ENCODE measurements at places on chromosomes 13 and 19.
A peak's percentile ranks its signal among the peaks of the same experiment; 100 is the strongest.

GRCh38 chr13:70960841-70961443 is 852.7 kb upstream of the KLHL1 start:
- DNase-seq = no peak

DNA sequence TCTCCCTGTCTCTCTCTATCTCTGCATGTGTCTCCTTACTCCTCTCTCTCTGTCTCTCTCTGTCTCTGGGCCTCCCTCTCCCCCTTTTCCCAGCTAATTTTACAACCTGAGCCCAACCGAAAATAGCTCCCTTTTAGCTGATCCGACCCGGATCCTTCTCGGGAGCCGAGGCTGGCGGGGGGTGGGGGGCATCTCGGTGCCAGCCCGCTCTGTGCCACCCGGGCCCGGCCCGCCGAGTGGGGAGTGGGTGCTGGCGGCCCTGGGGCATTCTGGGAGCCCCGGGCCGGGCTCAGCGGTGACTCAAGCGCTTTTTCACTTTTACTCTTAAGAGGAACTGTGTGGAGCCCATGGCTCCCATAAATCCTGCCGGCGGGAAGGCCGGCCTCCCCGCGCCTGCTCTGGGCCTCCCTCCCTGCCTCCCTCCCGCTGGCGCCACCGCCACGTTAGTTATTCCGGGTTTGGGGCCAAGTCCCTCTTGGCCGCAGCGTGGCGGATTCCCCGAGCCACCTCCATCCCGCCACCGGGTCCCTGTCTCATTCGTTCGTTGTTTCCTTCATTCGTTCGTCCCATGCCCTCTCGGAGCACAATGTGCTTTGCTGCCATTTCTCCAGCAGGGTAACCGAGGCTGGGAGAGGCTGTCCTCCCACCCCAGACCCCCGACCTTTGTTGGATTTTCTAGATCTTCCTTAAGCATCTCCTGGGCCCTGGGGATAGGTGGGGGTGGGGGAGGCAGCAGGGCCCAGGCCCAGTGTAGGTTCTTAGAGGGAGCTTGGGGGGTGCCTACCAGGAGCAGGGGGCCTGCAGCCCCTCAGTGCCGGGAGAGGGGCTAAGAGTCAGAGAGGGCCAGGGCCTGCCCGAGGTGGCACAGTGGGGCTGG is 3.2 kb downstream of the NFIC start:
- DNase-seq = no peak

GRCh38 chr13:30974350-30974749 is 41.9 kb downstream of the TEX26 start:
- no peak for DNase-seq

GRCh38 chr19:33767898-33768413 is 28.7 kb upstream of the KCTD15 start:
- no peak for DNase-seq

GRCh38 chr13:110248449-110249143 is 58.4 kb downstream of the COL4A1 start:
- DNase-seq = no peak

DNA sequence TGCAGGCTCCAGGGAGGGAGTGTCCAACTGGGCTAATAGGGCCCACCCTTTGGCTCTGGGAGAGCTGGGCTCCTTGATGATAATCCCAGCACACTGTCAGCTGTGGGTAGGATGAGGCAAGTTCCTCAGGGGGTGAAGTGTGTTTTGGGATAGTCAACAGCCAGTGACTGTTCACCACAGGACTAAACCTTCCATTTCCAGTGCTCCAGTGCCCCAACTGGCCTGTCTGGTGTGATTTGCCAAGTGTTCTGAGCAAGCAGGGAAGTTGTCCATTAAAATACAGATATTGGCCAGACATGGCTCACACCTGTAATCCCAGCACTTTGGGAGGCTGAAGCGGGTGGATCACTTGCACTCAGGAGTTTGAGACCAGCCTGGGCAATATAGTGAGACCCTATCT is 150.9 kb downstream of the TM9SF2 start:
- no peak for DNase-seq

DNA sequence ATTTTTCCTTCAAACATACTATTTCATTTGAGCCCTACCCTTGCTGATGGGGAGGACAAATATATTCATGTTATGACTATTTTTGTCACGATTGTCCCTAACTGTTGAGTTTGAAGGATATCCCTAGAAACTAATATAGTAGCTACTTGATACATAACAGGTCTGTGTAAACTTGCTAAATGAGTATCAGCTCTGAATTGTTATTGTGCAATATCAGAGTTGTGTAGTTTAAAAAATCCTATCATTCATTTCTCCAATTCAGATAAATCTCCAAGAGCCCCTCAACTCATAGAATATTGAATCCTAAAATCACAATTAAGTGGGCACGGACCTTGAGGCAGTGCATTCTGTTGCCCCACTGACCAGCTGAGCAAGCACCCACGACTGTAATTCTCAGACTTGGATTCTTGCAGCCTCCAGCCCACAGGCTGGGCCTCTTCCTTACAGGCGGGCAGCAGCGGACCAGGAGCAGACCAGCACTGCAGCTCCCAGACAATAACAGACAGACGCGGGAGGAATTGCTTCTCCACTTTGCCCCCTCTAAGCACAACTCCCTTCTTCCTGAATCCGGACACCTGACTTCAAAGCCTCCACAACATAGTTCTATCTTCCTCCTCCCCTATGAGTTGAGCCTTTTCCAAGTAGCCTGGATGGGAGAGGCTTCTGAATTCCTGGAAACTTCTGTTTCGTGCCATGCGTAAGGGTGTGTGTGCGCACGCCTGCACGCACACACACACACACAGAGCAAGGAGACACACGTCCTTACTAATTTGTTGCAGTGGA is 337.6 kb upstream of the ARGLU1 start:
- DNase-seq = no peak

- DNase-seq = no peak
Observed at GRCh38 chr13:35552172-35552844, 75.8 kb upstream of the MAB21L1 start.

GRCh38 chr19:30686176-30686820 is 314.1 kb downstream of the ZNF536 start:
- DNase-seq = no peak

- DNase-seq = peak; percentile 17
Observed at GRCh38 chr13:52878831-52879230, 30.4 kb upstream of the PCDH8 start.

GRCh38 chr19:6279620-6279930 is 200 bp downstream of the MLLT1 start:
- DNase-seq = no peak

DNA sequence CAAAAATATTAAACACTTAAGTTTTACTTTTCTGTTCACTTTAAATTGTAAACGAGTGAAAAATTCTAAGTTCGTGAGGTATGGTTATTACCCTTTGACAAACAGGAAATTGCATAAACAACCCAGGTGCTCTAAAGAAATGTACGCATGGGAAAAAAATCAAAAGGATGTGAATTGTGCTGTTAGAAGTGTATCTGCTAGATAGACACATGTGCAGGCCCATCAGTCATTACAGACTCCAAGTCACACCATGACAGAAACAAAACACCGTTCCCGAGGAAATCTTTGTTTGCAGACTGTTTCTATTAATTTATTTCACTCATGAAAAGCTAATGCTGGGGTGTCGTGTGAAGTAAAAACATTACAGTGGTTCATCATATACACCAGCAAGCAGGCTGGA is 17.0 kb upstream of the DOCK9 start:
- DNase-seq = no peak

DNA sequence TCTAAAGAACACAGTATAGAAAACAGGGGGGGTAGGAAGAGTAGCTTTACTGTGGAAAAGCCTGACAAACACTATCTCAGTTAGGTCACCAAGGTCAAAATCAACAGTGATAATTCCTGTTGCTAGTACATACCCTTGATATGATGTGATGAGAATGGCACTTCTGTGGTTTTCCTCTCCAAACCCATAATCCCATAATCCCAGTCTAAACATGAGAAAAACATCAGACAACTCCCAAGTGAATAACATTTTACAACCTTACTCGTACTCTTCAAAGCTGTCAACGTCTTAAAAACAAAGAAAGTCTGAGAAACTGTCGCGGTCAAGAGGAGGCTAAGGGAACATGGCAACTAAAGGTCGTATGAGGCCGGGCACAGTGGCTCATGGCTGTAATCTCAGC is 137.6 kb downstream of the FOXO1 start:
- no peak for DNase-seq

GRCh38 chr13:112576191-112576590 is 11.8 kb downstream of the TUBGCP3 start:
- DNase-seq = no peak

DNA sequence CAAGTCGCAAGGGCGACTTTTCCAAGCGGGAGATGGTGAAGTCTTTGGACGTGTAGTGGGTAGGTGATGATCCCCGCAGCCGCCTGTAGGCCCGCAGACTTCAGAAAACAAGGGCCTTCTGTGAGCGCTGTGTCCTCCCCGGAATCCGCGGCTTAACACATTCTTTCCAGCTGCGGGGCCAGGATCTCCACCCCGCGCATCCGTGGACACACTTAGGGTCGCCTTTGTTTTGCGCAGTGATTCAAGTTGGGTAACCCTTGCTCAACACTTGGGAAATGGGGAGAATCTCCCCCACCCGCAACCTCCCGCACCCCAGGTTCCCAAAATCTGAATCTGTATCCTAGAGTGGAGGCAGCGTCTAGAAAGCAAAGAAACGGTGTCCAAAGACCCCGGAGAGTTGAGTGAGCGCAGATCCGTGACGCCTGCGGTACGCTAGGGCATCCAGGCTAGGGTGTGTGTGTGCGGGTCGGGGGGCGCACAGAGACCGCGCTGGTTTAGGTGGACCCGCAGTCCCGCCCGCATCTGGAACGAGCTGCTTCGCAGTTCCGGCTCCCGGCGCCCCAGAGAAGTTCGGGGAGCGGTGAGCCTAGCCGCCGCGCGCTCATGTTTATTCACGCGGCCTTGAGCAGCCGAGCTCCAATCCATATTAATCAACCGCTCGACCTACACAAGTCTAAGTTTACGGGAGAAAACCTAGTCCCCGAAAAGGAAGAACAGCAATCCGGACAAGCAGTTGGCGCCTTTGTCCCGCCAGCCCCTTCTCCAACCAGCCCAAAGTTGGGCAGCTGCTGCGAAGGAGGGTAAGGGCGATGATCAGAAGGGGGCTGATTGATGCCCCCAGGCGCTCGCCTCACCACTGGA is 9.9 kb downstream of the SOX21 start:
- DNase-seq = no peak

DNA sequence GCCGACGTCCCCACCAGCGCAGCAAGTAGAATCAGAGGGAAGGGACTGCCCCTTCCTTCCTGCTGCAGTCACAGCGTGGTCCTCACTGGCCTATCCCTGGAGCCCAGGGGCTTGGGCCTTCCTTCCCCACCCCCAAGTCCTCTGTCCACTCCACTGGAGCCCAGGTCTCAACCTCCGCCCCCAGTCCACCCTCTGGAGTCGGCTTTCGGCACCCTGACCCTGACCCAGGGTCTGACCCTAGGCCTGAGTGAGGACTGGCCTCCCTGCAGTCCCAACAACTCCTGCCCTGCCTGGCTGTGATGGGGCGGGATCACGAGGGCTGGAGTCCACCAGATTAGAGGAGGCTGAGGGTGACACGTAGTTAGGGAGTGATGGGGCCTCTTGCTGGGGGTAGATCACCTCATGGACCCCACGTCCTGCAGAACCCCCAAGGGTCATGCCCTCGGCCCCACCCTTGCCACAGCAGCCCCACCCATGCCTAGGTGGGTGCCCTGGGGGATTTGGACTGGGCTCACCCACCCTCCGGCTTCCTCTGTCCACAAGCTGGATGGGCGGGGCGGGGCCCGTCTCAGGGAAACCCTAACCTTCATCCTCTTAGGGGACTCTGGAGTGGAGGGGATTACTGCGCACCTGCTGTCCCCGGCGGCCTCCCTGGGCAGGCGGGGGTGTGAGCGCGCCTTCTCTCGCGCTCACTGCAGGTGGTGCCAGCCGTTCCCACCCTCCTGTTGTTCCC is 3.8 kb downstream of the RAX2 start:
- DNase-seq = no peak

GRCh38 chr13:109707044-109707741 is 79.2 kb downstream of the IRS2 start:
- DNase-seq = no peak

DNA sequence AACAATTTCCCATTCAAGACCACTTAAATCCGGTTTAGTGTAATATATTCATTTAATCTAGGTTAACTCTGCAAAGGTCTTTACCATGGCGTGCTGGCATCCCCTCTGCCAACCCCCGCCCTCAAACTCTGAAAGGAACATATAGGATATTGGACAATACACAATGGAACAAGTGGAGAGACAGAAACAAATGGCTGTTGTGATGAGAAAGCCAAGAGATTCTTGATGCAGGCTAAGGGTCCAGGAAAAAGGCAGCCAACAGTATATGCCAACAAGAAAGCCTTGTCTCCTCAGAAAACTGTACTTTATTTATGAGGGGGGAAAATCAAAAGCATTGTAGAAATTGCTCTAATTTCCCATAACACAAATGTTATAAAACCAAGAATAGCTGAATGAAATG is 407.3 kb upstream of the SGCG start:
- no peak for DNase-seq

DNA sequence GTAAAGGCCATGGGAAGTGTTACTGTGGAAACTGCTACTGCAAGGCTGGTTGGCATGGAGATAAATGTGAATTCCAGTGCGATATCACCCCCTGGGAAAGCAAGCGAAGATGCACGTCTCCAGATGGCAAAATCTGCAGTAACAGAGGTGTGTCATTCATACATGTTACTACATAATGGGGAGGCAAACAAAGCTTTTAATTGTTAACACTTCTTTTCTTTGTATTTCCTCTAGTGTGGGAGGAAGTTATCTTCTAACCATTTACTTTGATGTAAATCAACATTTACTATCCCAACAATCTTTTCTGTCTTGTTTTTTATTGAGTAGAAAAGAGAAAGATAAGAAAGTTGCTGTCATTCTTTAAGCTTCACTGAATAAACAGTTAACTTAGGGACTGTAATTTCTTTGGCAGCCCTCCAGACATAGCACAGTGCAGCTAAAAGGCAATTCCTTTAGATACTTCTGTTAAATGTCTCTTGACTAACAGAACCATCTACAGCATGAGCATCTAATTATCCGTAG is 126.9 kb downstream of the ITGBL1 start:
- DNase-seq = no peak

DNA sequence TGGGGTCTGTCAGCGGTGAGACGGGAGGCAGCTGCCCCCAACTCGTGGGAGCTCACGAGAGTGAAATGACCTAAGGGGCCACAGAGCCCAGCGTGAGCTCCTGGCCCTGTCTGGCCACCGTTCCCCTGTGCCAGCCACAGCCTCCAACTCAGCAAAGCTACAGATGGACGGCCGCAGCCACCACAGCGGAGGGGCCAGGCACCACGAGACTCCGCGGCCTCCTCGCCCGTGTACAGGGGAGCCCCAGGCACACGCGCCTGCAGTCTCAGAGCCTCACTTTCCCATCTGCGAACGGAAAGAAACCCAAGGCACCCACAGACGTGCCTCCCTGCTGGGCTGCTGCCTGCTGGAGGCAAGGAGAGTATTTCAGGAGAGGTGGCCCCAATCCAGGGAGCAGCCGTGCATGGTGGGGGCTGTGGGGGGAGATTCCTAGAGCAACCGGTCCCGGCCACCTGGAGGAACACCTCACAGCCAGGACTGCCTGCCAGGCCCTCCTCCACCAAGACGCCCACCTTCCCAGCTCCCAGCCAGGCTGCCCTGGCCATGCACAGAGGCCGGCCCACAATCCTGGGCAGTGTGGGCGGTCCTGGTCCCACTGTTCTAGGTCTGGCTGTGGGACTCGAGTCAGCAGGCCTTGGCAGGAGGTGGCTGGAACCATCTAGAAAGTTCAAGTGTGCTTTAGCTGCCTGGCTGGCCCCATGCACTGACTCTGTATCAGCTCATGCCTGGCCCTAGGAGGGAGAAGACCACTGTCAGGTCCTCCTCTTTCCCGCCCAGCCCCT is 1.9 kb downstream of the MKNK2 start:
- no peak for DNase-seq

Data from GDM1 (cell line).